ENCODE measurements at places on chromosomes 1 and 21. TPM values are rescaled to one million over a fixed set of nuclear protein-coding genes. Genes with fewer than 3 reads are reported as not detected.

The MRPS6 gene
- total RNA-seq, result 35.0 TPM

The C1orf232 gene
- total RNA-seq, result not detected

The SH2D5 gene
- 11.2 TPM for total RNA-seq

The ADGRB2 gene
- 15.7 TPM for total RNA-seq

The SLC26A9 gene
- total RNA-seq, result not detected

The IGSF21 gene
- total RNA-seq, result not detected

The RGS7 gene
- 0.29 TPM for total RNA-seq

The S100A2 gene
- total RNA-seq, result 373 TPM

The TBX19 gene
- total RNA-seq, result 0.23 TPM

The CR1L gene
- total RNA-seq, result not detected

The OR2M3 gene
- total RNA-seq, result not detected

The ERO1B gene
- 0.95 TPM for total RNA-seq

The A3GALT2 gene
- not detected for total RNA-seq
